NCI-H1930 (cell line): ENCODE measurements at places on chromosomes 1 and 21.
A peak's percentile ranks its signal among the peaks of the same experiment; 100 is the strongest.

GRCh38 chr1:95353194-95353593 is 119.2 kb downstream of the RWDD3 start:
- DNase-seq = no peak

- DNase-seq = no peak
Measured at GRCh38 chr1:3270403-3271245, 183.8 kb upstream of the ARHGEF16 start.

DNA sequence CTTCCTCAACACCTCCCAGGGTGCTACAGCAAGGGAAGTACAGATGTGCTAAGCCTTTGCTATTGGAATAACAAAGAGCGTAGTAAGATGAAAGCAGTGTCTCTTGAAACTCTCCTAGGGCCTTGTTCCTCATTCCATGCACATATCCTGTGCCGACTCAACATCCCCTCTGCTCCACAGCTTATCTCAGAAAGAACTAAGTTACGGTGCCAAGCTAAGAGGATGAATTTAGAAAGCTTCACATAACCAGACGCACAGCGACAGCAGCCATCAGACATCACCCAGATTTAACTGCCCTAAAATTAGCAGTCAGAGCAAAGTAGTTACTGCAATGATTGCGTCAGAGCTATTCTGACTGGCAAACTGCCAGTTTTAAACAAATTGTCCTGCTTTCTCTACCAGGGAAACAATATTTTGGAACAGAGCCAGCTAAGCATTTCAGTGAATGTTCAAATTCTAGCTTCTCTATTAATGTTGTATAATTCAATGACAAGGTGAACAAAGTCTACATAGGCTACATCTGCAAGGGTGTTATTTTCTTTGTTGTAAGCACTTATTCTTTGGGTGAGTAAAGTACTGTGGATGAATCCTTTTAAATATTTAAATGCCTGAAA is 9.5 kb downstream of the SIPA1L2 start:
- DNase-seq = peak; percentile 60

- DNase-seq = no peak
Measured at GRCh38 chr1:47660622-47661021, 222.8 kb downstream of the FOXD2 start.

GRCh38 chr1:219523411-219523810 is 89.5 kb downstream of the ZC3H11B start:
- DNase-seq = no peak

- DNase-seq = no peak
Measured at GRCh38 chr1:235566084-235566483, 61.8 kb upstream of the B3GALNT2 start.

GRCh38 chr1:209659909-209660308 is 7.7 kb upstream of the LAMB3 start:
- no peak for DNase-seq

- DNase-seq = no peak
Measured at GRCh38 chr1:193156822-193157142, 29.6 kb downstream of the B3GALT2 start.

DNA sequence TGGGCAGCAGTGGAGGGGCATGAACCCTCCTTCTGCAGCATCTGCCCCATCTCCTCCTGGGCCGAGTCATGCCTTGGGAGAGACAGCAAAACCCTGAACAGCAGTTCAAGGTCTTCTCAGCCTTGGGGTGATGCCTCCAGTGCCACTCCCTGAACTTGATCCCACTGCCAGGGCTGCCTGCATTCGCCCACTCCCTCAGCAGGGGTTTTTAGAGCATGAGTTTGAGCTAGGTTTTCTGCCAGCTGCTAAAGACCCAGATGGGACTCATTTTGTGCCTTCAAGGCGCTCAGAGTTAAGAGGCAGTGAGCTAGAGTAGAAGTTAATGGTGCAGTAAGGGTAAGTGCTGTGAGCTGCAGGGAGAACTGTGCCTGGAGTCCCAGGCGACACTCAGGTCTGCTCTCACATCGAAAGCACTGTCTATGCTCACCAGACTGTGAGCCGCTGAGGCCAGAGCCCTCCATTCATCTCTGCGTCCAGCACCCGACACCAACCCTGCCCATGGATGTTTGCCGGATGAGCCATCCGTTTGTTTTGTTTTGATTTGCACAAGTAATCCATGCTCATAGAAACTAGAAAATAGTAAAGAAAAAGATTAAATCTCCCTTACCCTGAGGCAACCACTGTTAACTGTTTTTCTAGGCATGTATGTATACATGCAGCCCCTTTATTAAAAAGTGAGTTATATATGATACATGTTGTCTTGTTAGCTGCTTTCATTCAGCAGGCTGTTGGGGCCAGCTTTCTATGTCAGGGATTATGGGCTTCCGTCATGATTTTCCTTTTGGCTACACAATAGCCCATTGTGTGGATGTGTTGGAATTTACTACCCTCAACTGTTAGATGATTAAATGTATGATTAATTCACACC is 67.8 kb downstream of the VPS26C start:
- no peak for DNase-seq

GRCh38 chr1:232285138-232285537 is 344.8 kb downstream of the SIPA1L2 start:
- DNase-seq = no peak

DNA sequence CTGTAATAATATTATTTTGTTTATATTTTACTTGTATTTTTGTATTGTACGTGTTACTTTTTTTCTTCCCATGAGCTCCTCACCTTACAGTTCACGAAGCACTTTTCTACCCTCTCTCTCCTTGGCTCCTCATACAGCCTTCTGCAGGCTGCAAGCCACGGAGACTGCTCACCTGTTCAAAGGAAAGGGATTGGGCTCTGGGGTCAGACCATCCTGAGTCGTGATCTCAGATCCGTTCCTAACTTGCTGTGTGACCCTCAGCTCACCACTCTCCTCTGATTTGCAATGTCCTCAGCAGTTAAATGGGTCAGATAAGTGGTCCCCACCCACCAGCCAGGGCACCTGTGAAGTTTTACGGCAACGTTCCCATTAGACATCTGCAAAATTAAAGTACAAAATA is 54.1 kb downstream of the VWA5B1 start:
- DNase-seq = no peak
